Mucosa of gallbladder (tissue), 1 donor: ENCODE measurements at places on chromosomes 3 and 15. TPM values are rescaled to one million over a fixed set of nuclear protein-coding genes. Genes with fewer than 3 reads are reported as not detected.

GRCh38 chr3:14837878-14838258 lies 19.1 kb downstream of the FGD5 start:
- DNase-seq, result peak; percentile 30

GRCh38 chr3:37922721-37923568 lies 61.3 kb downstream of the CTDSPL start:
- no peak for DNase-seq

- DNase-seq, result no peak
These were observed 382.5 kb upstream of the CBLB start for GRCh38 chr3:106251160-106251892.

- no peak for DNase-seq
These were observed 345.5 kb downstream of the EPHB1 start for GRCh38 chr3:135140591-135140990.

GRCh38 chr3:125136515-125136914 lies 76.0 kb downstream of the SLC12A8 start:
- DNase-seq, result no peak

The NRG4 gene
- total RNA-seq, result not detected
